ENCODE measurements at places on chromosomes 2 and 18.

DNA sequence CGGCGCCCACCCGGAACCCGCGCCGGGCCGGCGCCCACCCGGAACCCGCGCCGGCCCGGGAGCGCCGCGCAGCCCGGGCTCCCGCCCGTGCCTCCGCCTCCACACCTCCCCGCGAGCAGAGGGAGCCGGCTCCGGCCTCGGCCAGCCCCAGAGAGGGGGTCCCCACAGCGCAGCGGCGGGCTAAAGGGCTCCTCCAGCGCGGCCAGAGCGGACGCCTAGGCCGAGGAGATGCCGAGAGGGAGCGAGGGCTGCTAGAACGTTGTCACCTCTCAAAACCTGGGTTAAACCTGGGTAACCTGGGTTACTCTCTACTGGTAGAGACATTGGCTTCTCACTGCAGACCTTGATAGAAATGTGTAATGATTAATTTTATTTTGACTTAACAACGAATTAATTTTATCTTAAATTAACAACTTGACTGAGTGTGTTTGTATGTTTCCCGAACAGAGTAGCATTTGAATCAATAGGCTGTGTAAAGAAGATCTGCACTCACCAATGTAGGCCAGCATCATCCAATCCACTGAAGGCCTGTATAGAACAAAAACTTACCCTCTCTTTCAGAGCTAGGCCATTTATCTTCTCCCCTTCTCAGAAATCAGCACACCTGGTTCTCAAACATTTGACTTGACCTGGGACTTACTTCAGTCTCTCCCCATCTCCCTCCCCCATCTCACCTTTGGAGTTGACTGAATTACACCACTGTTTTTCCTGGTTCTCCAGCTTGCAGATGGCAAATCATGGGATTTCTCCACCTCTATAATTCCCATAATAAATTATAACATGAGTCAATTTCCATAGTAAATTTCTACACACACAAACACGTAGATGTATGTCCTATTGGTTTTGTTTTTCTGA is 242.7 kb downstream of the ASXL3 start:
- DNase-seq, result no peak

DNA sequence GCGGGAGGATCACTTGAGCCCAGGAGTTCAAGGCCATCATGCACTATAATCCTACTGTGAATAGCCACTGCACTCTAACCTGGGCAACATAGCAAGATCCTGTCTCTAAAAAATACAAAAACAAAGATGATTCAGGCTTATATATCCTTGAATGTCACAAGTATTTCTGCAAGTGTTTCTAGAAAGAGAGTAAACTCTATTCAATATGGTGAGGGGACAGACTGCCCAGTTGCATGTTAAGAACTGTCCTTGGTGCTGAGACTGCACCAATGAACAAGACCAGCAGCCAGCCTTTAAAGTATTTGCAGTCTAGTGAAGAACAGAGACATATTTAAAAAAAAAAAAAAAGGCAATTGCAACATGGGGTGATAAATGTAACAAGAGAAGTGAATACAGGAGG is 16.4 kb downstream of the MAP3K19 start:
- no peak for DNase-seq

GRCh38 chr2:156319811-156320485 is 12.6 kb downstream of the NR4A2 start:
- DNase-seq, result no peak

DNA sequence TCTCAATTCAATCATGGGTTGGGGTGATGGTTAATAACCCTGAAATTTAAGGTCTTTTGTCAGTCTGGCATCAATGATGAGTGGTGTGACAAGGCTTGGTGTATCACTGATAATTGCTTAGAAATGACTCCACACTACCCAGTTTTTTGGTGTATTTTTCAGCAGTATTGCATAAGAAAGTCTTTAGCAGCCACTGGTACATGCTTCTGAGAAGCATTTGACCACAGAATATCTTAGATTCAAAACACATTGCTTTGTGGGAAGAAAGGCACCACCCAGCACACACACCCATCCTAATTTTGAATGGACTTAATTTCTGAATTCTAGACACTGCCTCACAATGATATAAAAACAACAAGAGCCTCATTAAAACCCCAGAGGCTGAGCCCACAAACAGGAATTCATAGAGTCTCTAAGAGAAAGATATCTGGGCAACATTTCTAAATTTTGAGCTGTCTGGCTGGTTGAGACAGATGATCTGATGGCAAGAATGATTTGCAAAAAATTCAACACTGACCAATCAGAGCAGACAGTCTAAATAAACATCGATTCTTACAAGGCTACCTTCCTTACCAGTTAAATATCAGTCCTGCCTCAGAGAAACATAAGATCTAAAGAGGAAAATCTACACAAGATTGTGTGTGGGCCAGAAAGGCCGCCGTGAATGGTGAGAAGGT is 114.7 kb upstream of the CYP1B1 start:
- no peak for DNase-seq

GRCh38 chr18:23710068-23710527 is 20.8 kb downstream of the LAMA3 start:
- no peak for DNase-seq

- no peak for DNase-seq
Measured at GRCh38 chr2:94986392-94986963, 39.0 kb upstream of the MAL start.

GRCh38 chr2:70759446-70759845 is 8.6 kb downstream of the ADD2 start:
- no peak for DNase-seq

- DNase-seq, result no peak
Measured at GRCh38 chr2:233061591-233062450, 1.7 kb downstream of the INPP5D start.

GRCh38 chr2:58922245-58922644 is 681.1 kb upstream of the FANCL start:
- no peak for DNase-seq

DNA sequence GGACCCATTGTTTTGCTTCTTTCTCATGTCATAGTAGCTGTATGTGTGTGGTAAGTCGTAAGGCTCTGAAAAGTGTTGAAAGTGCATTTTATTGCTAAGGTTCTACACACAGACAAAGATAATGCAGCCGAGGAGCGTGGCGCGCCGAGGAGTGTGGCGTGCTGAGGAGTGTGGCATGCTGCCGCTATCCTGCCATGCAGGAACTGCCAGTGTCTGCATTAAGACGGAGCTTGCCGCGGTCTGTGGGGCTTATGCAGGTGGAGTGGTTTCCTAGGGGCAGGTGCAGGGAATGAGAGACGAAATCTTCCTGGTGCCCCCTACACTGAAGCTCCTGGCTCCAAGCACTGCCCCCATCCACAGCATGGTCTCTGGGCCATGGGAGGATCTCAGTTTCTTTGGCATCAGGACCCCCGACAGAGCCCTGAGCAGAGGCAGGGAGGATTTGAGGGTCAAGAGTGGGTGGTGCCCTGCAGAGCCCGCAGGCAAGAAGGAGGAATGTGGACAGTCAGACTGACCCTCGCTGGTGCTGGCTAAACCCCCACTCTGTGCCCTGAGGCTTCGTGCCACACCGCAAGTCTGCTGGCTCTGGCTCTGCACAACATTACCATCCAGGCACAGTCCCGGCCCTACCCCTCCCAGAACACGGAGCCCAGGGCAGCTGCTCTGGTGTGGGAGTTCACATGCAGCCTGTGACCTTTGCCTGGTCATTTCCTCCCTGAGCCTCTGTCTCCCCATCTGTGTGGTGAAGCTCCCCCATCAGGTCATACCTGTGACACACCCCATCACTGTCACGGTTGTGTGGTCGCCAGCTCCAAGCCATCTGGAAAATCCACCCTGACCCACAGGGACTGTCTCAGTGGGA is 3.2 kb downstream of the SNED1 start:
- no peak for DNase-seq

- DNase-seq, result no peak
Measured at GRCh38 chr2:135931776-135932443, 53.5 kb downstream of the DARS1 start.

DNA sequence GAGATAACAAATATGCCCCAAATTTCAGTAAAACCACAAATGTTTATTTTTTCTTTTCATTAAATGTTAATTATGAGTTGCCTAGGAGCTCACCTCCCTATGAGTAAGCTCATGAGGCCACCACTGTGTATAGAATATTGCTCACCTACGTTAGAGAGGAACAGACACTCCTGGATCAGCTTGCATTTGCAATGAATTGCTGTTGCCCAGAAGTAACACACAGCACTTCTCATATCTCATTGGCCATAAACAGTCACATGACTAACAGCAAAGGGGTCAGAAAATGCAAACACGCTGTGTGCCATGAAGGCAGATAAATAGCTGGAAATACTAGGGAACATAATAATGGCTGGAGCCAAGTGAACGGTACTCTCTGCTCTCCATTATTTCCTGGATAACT is 89.0 kb upstream of the GALNT5 start:
- no peak for DNase-seq

- DNase-seq, result no peak
Measured at GRCh38 chr2:112841295-112842044, 4.9 kb upstream of the IL1B start.

GRCh38 chr2:53629001-53629400 is 138.6 kb upstream of the CHAC2 start:
- no peak for DNase-seq
